ENCODE measurements at places on chromosomes 16 and 17.

GRCh38 chr17:41650794-41651624 lies 26.6 kb upstream of the KRT17 start:
- no peak for DNase-seq

- DNase-seq = no peak
Measured at GRCh38 chr17:21300601-21301571, 16.4 kb downstream of the MAP2K3 start.

GRCh38 chr16:81461243-81461642 lies 16.6 kb downstream of the CMIP start:
- DNase-seq = no peak

- DNase-seq = peak; percentile 40
Measured at GRCh38 chr17:55577687-55578086, 66.4 kb upstream of the SMIM36 start.

GRCh38 chr17:6507535-6507934 lies 48.8 kb downstream of the PITPNM3 start:
- no peak for DNase-seq

- DNase-seq = no peak
Measured at GRCh38 chr17:45368651-45369050, 51.8 kb upstream of the MAP3K14 start.

GRCh38 chr16:74760007-74760767 lies 14.4 kb downstream of the FA2H start:
- DNase-seq = no peak

GRCh38 chr17:79833744-79834564 lies 5.3 kb downstream of the CBX4 start:
- no peak for DNase-seq
